ENCODE measurements at places on chromosomes 16 and 17. TPM values are rescaled to one million over a fixed set of nuclear protein-coding genes. Genes with fewer than 3 reads are reported as not detected.
A peak's percentile ranks its signal among the peaks of the same experiment; 100 is the strongest.

TMIGD1 gene
- total RNA-seq = not detected

BCO1 gene
- total RNA-seq = not detected

SPATA22 gene
- 1.5 TPM for total RNA-seq

CCL16 gene
- not detected for total RNA-seq

DNA sequence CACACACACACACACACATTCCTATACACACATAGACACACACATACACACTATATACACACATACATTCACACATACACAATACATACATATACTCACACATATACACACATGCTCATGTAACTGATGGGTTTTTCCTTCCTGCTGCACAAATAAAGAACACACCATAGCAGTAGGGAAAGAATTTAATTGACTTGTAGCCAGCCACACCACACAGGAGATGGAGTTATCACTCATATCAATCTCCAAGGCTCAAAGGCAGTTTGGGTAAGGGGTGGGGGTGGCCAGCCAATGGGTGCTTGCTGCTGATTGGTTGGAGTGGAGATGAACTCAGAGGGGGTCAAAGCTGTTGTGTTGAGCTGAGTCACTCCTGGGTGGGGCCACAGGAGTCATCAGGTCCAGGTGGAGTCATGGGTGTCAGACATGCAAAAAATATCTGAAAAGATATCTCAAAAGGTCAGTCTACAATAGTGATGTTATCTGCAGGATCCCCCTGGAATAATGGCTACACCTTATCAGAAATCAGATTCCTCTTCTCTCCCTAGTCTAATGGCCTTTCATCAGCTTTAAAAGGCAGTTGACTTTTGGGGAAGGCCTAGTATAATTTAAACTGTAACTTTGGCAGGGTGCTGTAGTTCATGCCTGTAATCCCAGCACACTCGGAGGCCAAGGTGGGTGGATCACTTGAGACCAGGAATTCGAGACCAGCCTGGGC is 46.1 kb downstream of the WSB1 start:
- no peak for DNase-seq

DNA sequence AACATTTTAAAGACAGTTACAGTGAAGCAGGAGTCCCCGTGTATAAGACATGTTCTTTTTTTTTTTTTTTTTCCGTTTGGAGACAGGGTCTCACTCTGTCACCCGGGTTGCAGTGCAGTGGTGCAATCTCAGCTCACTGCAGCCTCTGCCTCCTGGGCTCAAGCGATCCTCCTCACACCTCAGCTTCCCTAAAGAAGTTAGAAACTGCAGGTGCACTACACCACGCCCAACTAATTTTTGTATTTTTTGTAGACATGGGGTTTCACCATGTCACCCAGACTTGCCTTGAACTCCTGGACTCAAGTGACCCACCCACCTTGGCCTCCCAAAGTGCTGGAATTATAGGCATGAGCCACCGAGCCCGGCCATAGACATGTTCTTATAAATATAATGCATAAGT is 3.0 kb downstream of the EVI2B start:
- no peak for DNase-seq

- DNase-seq = no peak
Measured at GRCh38 chr16:48101069-48101674, 54.6 kb downstream of the ABCC12 start.

DNA sequence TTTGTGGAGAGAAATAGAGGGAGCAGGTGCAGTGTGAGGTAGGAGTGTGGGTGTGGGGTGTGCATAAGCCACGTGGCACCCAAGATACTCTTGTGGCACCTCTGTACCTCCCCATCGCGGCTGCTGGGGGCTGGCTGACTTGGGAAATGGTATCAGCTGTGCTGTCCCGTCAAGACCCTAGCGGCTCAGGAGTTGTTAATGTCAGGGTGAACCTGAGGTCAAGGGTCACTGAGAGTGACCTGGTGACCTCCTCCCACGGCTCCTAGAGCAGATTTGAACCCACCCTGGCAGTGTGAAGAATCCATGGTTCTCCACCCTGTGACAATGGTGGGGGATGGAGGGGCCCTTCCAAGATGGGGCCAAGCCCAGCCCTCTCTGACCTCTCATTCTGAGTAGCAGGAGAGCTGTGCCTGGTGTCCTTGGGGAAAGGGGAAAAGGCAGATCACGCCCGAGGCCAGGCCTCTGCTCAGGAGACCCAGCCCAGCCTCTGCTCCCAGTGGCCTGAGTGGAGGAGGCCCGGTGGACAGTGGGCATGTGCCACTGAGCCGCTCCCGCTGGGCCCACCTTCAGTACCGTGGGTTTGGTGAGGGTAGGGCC is 3.0 kb upstream of the WFIKKN2 start:
- no peak for DNase-seq

DNA sequence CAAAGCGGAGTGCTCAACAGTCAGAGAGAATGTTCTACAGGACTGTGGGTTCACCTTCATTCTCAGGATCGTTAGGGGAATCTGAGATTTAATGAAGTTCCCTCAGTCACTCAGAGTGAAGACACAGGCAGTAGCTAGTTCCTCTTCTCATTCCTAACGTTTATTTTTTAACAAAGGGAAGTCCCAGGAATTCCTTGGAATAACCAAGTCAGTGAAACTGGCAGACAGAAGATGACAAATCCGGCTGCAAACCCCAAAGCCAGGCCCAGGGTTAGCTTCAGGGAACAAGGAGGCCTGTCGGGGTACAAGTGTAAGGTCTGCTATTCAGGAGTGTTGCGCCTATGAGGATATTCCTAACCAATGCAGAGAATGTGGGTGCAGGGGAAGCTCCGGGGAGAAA is 42.0 kb downstream of the COTL1 start:
- no peak for DNase-seq

DNA sequence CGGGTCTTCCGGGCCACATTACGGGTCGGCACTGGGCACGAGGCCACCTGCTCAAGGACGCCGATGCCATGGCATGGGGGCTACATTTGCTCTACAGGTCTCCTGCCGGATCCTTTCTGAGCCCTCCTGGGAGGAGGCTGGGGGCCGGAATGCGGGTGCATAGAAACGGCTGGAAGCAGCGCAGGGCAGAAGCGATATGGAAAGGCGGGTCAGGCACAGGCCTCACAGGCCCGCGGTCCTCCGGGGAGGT is 28.4 kb downstream of the AXIN1 start:
- no peak for DNase-seq

- no peak for DNase-seq
Measured at GRCh38 chr16:17861981-17862479, 391.3 kb upstream of the XYLT1 start.

GRCh38 chr16:55943267-55943666 is 68.1 kb upstream of the CES5A start:
- no peak for DNase-seq

GRCh38 chr16:73176577-73177013 is 128.7 kb upstream of the ZFHX3 start:
- no peak for DNase-seq

GRCh38 chr17:77502626-77503292 is 362.0 kb downstream of the SEC14L1 start:
- no peak for DNase-seq

GRCh38 chr16:89924297-89924924 is 1.3 kb downstream of the TUBB3 start:
- DNase-seq = peak; percentile 41

DNA sequence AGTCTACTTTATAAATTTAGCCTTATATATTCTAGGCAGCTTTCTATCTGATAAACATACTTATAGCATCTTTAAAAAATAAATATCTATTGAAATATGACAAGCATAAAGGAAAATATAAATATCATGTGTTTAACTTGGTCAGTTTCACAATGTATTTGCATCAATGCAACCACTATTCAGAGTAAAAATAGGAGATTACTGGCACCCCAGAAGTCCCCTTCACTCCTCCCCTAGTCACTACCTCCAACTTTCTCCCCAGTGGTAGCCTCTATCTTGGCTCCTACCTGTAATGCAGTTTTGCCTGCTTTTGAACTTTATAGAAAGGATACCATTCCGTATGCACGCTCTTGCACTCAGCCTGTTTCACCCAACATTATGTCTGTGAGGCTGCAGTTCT is 3.2 kb upstream of the NOD2 start:
- no peak for DNase-seq

- no peak for DNase-seq
Measured at GRCh38 chr16:76222853-76223252, 54.3 kb upstream of the CNTNAP4 start.

DNA sequence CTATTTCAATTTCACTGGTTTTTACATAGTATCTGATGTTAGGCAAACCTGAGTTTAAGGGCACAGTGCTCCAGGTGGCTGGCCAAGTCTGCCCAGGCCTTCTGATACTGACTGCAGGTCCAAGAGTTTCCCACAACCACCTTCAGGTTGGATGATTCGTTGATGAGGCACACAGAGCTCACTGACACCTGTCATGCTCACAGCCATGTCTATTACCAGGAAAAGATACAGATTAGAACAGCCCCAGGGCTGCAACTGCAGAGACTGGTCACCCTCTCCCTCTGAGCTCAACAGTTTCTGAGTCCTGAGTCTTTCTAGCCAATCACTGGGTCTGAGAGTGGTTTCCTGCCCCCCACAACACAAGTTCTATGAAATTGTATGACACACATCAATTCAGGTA is 37.2 kb downstream of the MEAK7 start:
- DNase-seq = no peak

DNA sequence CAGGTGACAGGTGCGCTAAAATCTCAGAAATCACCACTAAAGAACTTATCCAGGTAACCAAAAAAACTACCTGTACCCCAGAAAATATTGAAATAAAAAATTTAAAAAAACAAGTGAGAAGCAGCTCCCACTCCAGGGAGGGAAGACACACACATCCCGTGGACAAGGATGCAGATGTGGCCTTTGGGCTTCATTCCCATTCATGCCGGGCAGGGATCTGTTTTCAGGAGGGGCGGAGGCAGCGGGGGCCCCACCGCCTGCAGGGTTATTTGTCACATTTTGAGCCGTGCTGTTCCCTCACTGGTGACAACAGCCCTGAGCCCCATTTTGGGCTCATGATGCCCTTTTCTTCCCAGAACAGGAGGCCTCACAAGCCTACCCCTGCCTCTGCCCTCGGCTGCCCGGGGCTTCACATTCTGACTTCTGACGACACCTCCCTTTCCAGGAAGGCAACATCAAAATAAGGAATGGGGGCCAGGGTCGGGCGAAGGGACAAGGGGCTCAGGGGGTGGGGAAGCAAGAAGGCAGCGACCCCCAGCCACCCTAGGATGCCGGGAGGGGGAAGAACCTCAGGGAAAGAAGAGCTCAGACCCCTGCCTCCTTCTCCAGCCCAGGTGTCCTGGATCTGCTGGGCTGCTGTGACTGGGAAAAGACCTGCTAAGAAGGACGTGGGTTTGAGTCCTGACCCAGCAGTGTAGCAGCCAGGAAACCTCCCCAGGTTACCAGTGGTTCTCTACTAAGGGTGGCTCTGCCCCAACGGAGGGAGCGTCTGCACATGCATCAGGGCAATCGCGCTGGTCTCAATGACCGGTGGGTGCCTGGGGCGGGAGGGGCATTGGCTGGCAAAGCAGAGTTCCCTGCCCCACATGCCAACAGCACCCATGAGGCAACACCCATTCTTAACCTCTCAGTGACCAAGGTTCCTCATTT is 2.3 kb upstream of the CD79B start:
- DNase-seq = no peak

GRCh38 chr17:50276588-50277356 is 2.5 kb downstream of the TMEM92 start:
- no peak for DNase-seq

DNA sequence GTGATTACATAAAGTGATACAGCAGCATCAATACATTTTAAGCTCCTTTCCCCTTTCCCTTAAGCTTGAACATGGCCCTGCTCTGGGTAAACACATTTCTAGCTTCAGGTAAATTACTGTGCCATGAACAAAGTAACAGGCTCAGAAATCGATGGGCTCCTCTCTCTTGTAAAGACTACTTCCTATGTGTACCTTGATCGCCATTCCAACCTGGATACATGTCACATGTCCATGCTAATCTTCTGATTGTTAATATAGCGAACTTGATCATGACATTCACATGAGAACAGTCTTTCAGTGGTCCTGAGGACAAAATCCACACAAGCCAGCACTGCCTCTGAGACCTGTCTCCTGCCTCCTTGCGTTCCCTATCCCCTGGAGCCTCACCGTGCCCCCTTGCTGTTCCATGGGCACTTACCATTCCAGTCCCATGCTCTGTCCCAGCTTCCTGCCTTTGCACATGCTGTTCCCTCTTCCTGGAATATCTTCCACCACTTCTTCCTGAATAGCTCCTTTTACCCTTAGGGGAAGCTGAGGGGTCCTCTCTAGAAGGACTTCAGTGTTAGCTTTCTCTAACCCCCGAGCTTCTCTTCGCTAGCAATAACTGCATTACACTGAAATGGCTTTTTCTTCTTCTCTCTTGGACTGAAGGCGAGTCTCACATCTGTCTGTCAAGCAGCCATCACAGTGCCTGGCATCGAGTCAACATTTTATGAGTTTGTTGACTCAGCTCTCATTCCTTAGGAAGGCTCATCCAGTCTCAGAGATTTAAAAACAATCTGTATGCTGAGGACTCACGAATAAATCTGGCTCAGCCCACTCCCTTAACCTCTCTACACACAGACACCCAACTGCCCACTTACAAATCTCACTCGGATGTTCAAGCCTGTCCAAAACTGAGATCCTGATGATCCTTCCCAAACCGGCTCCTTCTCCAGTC is 93.3 kb downstream of the ASIC2 start:
- DNase-seq = no peak

DNA sequence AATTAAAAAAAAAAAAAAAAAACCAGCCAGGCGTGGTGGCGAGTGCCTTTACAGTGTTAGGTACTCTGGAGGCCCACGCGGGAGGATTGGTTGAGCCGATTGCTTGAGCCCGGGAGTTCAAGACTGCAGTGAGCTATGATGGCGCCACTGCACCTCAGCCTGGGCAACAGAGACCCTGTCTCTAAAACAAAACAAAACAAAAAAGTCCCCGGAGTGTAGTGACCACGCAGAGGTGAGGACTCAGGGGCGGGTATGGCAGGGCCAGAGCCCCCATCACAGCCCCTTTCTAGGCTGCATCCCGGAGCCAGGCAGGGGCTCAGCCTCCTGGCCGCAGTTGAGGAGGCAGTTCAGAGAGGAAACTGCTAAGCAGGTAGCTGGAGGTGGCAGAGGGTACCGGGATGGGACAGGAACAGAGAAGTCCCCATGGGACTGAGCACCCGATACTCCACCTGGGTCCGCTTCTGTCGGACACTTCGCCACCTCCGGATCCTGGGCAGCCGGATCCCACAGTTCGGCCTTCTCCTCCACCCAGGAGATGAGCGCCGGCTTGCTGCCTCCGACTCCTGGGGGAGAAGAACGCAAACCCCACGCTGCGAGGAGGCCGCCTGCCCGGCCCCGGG is 800 bp downstream of the ZNF747 start:
- DNase-seq = no peak

GRCh38 chr16:80804526-80805383 is at the start of gene CDYL2:
CDYL2 (minus strand) TSS chr16:80804598; CDS start chr16:80804173, 425 bp downstream.
- no peak for DNase-seq

GRCh38 chr17:59311051-59311468 is 20.4 kb upstream of the YPEL2 start:
- no peak for DNase-seq

DNA sequence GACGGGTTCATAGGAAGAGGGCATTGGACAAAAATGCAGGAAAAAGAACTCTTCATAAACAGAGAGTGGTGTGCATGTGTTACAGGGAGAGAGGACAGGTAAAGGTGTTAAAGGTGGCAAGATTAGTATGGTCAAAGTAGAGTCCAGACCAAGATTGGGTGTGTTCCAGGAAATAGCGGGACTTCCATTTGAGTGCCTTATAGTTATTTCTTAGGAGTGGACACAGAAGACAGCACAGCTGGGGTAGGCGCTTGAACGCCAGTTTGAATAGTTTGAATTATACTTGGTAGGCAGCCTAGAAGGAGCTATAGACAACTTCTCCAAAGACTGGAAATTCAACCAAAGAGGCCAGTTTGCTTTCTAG is 63.4 kb downstream of the MAP2K6 start:
- no peak for DNase-seq

All from T-cell (primary cell).